ENCODE measurements at places on chromosomes 1 and 21.

GRCh38 chr1:15336866-15337265 lies 72.8 kb upstream of the EFHD2 start:
- H3K27ac ChIP-seq = peak overlapping the region; percentile 88
- H3K36me3 ChIP-seq = no peaks in the 10 kb centered on the region
- DNase-seq = no peak
- no peak overlapping the region for H3K4me3 ChIP-seq
- no peaks in the 10 kb centered on the region for H3K27me3 ChIP-seq

- peaks cover 7% of the 10 kb centered on the region for H3K36me3 ChIP-seq
- DNase-seq = no peak
- H3K27ac ChIP-seq = peak overlapping the region; percentile 75
- no peak overlapping the region for H3K4me3 ChIP-seq
- peaks cover 44% of the 10 kb centered on the region for H3K4me1 ChIP-seq
Measured at GRCh38 chr1:243267914-243268653, 12.2 kb downstream of the SDCCAG8 start.

DNA sequence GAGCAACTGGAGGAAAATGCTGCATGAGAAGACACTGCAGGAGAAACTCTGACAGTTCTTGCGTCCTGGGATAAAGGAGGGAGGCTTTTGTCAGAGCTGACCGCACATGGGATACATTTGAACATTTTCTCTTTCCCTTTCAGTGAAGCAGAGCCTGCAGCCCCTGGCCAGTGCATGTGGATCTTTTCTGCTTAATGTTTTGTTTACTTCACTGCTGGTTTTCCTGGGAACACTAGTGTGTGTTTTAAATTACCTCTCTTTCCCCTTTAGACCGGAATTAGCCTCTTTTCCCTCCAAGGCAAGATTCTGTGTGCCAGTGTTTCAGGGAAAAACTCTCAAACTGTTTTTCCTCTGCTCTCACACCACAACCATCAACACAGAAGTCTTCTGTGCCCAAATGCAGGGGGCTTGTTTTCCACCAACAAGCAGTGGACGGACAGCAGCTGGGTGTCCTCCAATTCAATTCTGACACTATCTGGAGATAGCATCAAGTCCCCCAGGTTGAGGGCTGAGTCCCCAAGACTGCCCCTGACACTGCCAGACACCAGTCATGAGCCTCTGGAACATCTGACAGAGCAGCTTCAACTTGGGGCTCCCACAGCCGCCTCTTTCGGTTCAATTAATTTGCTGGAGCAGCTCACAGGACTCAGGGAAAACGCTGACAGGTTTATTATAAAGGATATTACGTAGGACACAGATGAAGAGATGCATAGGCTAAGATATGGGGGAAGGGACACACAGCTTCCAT lies 136.2 kb downstream of the RHOU start:
- DNase-seq = peak; percentile 56
- no peaks in the 10 kb centered on the region for H3K36me3 ChIP-seq
- H3K4me1 ChIP-seq = peaks cover 23% of the 10 kb centered on the region
- H3K27me3 ChIP-seq = peaks cover 27% of the 10 kb centered on the region
- H3K27ac ChIP-seq = no peak overlapping the region

DNA sequence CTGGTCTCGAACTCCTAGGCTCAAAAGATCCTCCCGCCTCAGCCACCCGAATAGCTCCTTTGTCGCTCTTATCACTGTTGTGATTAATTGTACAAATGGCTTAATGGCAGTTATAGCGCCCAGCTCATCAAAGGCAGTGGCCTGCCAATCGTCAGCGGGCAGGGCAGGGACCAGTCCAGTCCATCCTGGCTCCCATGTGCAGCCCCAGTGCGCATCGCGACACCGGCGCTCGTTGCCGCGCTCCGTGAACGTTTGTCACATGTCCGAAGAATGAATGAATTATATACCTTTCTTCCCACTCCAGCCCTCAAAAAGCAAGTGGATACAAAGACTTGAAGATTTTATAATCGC lies 18.4 kb downstream of the MTX1 start:
- H3K27ac ChIP-seq = peak overlapping the region; percentile 93
- H3K4me1 ChIP-seq = peaks cover 39% of the 10 kb centered on the region
- H3K27me3 ChIP-seq = no peaks in the 10 kb centered on the region
- peak overlapping the region; percentile 82 for H3K4me3 ChIP-seq
- no peaks in the 10 kb centered on the region for H3K36me3 ChIP-seq

DNA sequence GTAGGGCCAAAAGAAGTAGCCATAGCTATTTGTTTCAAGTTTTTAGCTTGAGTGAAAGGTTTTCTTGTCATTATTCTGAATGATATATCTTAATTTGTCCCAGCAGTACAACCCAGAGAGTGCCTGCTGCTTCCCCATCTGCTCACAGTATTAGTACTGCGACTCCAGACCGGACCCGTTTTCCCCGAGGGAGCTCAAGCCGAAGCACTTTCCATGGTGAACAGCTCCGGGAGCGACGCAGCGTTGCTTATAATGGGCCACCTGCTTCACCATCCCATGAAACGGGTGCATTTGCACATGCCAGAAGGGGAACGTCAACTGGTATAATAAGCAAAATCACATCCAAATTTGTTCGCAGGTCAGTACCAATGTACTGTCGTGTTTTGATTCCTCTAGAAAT lies 37.2 kb upstream of the C1orf115 start:
- no peaks in the 10 kb centered on the region for H3K27me3 ChIP-seq
- H3K36me3 ChIP-seq = no peaks in the 10 kb centered on the region
- no peaks in the 10 kb centered on the region for H3K4me1 ChIP-seq
- no peak for DNase-seq

DNA sequence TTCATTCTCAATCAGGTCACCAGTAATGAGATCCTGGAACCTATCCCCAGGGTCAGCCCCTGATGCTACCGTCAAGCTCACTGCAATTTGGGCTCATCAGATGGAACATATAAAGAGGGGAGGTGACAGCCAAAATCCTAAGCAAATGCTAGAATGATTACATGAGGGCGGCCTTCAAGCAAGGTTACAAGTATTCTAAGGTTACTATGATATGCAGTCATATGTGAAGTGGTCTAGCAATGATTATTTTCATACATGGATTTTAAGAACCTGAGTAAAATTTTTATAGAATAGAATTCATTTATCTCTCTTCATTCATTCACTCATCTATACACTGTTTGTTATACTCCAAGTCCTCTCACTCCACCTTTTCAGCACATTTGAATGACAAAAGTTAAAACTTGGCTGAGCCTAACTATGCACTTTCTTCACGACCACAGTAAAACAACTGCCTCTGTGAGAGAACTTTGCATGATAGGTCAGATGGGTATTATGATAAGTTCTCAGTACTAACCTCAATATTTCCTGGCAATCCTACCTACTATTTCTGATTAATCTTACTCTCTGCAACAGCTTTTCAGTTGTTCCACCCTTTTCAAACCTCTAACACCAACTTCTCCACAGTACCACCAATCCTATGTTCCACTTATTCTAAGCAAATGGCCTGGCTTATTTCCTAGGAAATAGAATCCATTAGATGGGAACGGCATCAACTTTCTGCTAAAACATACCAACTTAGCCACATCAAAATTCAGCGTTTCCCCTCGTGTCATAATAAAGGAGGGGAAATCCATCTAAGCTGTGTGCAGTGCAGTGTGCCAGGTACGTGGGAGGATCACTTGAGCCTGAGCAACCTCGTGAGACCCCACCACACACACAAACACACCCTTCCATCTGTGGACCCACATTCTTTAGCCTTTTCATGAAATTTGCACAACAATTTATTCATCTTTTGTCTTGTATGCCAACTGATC lies 32.0 kb downstream of the LHX9 start:
- no peak overlapping the region for H3K4me3 ChIP-seq
- no peak overlapping the region for H3K27ac ChIP-seq
- no peaks in the 10 kb centered on the region for H3K4me1 ChIP-seq
- no peak for DNase-seq
- no peaks in the 10 kb centered on the region for H3K36me3 ChIP-seq
- H3K27me3 ChIP-seq = no peaks in the 10 kb centered on the region

DNA sequence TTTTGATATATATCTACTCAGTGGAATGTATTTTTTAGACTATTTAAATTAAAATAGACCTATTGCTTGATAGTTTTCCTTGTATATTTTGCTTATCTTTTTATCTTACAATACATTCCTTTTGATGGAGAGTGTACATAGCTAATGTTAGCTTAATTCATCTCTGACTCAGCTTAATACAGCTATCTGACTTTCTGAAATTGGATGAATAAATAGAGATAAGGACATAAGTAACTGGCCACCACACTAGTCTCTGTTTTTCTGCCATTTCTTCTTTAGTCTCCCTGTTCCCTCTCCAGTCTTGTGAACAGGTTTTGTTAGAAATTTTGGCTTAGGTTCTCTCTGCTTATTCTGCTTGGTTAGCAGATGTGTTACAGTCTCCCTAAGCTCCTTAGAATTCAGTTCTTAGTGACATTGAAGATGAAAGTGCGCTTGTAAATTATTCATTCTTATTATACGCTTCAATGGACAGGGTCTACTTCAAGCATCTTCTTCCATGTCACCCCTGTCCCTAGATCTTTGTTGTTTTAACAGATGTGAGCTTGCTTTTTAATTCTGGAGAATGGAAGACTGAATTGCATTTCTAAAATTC lies 59.6 kb downstream of the XPR1 start:
- H3K4me1 ChIP-seq = peaks cover 6% of the 10 kb centered on the region
- peaks cover 4% of the 10 kb centered on the region for H3K36me3 ChIP-seq
- no peaks in the 10 kb centered on the region for H3K27me3 ChIP-seq
- no peak for DNase-seq
